ENCODE measurements at places on chromosomes 3 and 15. TPM values are rescaled to one million over a fixed set of nuclear protein-coding genes. Genes with fewer than 3 reads are reported as not detected.
A peak's percentile ranks its signal among the peaks of the same experiment; 100 is the strongest.

GRCh38 chr3:127071597-127072001 is 88.7 kb downstream of the PLXNA1 start:
- DNase-seq = no peak

- DNase-seq = no peak
Observed at GRCh38 chr3:133532951-133533350, 40.5 kb upstream of the CDV3 start.

GRCh38 chr3:10716964-10717363 is 99.1 kb upstream of the SLC6A11 start:
- DNase-seq = no peak

DNA sequence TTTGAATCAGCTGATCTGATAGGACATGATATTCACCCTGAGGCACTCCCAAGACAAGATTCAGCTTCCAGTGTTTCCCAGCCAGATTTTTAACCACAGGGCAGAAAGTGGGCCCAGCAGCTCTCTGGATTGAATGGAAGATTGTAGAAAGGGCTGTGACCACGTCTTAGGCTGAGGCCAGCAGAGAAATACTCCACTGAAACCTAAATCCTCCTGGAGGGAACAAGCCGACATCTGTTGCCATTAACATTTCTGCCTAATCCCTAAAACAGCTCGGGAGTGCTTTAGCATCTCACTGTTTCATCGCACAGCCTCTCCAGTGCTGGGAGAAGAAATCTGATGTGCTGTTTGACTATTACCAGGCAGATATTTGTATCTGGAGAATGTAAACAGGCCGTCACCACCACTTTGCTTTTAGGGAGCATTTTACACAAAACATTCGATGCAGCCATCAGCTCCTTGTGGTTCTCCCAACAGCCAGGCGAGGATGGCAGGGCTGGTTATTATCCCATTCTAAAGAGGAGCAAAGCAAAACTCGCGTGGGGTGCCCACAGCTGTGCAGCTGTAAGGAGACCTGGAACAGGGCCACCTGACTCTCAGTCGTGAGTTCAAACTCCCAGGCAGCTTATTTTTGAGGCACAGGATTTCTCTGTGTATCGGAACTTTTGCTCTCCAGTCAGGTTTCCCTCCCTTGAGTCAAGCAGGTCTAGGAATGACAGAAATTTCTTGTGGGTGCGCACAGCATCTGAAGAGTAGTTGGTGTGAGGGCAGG is 117.4 kb downstream of the LIPC start:
- no peak for DNase-seq

- no peak for DNase-seq
Observed at GRCh38 chr3:15977090-15977489, 179.3 kb upstream of the ANKRD28 start.

DNA sequence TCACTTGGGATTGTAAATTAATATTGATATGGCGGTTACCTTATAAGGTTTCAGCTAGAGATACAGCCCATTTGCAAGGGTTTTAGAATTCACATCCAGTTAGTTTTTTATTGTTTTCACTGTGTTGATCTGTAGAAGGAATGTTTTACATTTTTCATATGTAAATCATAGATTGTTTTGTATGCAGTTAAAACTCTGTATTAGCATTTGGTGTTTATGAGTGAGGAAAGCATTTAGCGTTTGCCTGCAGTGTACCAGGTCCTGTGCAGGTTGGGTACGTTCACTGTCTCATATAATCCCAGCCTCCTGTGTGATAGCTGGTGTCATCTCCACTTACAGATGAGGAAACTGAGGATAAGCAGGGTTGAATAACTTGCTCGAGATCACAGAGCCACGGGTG is 23.8 kb downstream of the MAP6D1 start:
- DNase-seq = no peak

DNA sequence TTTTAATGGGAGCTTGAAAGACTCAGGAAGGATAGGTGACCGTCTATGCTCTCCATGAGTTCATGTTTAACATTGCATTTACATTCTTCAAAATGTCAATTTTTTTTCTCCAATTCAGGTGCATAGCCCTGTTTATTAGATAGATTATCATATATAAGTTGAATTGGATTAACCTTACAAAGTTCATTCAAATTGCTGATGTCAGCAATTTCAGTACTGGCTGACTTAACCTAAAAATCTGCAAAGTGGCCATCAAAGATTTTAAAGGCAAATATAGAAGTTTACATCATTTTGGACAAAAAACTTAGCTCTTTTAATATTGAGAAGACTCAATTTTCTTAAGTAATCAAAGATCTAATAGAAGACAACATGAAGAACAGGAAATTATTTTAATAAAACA is 57.8 kb downstream of the MINDY4B start:
- DNase-seq = no peak

DNA sequence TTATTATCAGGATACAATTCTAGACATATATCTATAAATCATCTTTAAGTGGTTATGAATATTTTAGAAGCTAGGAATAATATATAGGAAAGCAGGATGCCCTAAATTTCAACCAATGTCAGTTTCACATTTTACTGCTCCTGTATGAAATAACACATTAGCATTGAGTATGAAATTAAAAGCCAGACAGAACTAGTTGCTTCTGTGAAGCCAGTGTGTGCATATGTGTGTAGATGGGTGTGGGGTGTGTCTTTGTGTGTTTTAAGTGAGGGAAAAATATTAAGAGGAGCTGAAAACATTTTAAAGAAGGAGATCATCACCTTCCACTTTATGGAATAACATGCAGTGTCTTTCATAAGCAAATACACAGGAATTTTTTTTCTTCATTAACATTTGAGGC is 271.4 kb upstream of the RORA start:
- no peak for DNase-seq

DNA sequence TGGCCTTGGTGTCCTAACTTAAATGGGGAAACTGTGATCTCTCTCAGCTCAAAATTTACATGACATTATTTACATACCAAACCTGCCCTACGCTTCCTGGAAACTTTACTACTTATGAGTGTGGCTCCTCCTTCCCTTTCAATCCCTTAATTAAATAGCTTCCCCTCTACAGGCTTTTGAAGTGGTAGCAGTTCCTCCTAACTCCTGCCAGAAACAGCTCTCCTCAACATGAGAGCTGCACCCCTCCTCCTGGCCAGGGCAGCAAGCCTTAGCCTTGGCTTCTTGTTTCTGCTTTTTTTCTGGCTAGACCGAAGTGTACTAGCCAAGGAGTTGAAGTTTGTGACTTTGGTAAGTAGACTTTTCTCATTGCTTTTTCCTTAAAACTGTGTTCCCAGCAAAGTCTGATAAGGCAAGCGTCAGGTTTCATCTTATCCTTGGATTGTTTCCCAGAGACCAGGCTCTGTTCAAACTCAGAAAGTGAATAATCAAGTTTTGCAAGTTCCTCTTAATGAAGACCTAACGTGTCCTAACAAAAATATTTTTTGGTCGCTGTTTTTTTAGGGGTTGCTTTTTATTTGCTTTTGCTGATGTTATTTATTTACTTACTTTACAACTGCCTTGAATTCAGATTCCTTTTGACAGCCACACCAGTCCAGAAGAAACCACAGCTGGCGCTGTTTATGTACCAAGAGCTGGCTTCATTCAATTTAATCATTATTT is at the start of gene ACP3:
Gene ACP3, plus strand, starts transcription at position 179 of the 720 bp plus-strand sequence. Its CDS starts 50 bp downstream, at position 229.
- peak; percentile 62 for DNase-seq

DNA sequence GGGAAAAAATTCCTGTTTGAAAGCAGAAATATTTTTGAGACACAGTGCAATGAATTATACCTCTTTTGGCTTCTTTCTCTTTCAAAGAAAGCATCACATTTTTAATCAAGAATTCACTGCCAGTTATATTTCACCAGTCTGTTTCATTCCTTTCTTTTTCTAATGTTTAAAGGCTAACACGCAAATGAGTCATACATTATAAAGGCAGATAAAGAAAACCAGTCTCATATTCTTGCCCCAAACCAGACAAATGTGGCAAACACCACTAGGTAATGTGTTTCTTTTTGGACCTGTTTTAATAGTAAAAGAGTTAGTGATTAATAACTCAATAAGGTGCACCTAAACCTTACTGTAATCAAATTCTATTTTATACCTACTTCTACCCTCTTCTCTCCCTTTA is 83.8 kb downstream of the PLOD2 start:
- DNase-seq = no peak

Gene GP9
- polyA plus RNA-seq = 1.8 TPM

Gene SENP2
- 43.3 TPM for polyA plus RNA-seq

Gene HHATL
- polyA plus RNA-seq = 0.48 TPM

Data from left renal cortex interstitium (tissue), 4 donors.